ENCODE measurements at places on chromosomes 13 and 19. TPM values are rescaled to one million over a fixed set of nuclear protein-coding genes. Genes with fewer than 3 reads are reported as not detected.

ABHD8 gene
- 24.0 TPM for total RNA-seq

ZNF223 gene
- 5.8 TPM for total RNA-seq

ATXN8OS gene
- not detected for total RNA-seq

TRPC4 gene
- total RNA-seq, result 1.2 TPM

ZFP28 gene
- total RNA-seq, result 10.2 TPM

PDE4C gene
- not detected for total RNA-seq

BBC3 gene
- 13.2 TPM for total RNA-seq

GPR32 gene
- not detected for total RNA-seq

DNA sequence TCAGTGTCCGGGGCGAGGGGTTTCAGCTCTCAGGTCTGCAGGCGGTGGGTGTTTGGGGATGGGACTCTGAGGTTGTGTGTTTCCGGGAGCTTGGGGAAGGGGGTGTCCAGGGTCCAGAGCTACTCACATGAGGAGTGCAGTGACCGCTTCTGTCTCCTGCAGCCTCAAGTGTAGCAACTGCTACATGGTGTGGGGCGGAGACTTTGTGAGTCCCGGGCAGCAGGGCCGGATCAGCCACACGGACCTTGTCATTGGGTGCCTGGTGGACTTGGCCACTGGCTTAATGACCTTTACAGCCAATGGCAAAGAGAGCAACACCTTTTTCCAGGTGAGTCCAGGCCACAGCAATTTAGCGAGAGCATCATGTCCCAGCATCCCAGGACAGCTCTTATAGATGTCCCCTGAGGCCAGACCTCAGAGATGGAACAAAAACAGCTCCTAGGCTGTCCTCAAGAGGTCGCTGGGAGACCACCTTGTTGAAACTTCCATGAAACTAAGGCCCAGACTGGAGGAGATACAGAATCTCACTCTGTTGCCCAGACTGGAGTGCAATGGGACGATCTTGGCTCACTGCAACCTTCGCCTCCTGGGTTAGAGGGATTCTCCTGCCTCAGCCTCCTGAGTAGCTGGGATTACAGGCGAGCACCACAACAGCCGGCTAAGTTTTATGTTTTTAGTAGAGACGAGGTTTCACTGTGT, 44.9 kb downstream of the RYR1 start:
- DNase-seq, result no peak

DNA sequence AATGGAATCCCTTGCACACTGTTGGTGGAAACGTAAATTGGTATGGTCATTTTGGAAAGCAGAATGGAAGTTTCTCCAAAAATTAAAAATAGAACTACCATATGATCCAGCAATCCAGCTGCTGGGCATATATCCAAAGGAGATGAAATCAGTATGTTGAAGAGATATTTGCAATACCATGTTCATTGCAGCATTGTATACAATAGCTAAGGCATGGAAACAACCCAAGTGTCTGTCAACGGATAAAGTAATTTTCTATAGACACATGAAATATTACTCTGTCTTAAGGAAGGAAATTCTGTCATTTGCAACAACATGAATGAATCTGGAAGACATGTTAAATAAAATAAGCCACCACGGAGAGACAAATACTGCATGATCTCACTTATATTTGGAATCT, 124.7 kb downstream of the GPC5 start:
- DNase-seq, result no peak

DNA sequence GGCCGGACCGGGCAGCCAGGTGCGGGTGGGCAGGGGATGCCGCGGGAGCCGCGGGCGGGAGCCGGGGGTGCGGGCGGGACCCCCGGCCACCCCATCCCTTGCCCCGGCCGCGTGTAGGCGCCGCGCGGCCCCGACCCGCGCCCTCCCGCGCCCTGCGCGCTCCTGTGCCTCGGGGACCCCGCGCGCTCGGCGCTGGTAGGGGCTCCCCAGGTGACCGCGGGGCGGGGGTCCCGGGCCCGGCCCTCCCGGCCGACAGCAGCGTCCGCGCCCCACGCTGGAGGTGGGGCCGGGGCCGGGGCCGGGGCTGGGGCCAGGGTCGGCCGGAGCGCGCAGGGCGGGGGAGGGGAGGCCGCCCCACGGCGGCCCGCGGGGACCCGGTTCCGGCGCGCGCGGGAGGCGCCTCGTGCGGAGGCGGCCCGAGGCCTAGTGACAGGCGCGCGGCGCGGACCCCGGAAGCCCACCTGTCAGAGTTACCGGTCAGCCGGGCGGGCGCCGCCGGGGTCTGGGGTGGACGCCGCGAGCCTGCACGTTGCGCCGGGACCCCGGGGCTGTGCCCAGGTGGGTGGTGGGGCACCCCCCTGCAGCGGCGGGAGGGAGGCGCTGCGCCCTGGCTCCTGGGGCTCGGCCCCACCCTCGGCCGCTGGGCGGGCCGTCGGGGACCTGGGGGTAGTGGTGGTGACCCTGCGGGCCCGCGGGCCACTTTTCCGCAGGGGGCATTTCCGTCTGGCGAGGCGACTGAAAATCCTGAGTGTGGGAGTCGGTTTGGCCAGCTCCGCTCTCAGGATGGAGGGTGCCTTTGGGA, 518 bp downstream of the TFDP1 start:
- DNase-seq, result peak; percentile 9

DNA sequence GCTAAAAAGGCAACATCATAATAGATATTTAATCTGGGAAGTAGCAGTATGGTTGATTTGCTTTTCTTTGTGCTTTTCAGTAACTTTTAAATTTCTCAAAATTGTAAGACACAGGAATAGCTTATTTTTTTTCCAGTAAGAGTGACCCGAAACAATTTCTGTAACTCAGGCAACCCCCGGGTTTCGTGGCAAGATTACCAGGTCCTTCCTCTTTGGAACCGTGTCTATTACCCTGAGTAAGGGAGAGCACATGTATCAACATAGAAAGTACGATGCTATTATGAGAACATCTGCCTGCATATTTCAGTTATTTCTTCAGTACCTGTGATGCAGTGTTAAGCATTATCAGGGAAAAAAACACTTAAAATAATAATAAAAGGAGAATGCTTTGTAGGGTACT, 64.1 kb downstream of the DOCK9 start:
- no peak for DNase-seq

DNA sequence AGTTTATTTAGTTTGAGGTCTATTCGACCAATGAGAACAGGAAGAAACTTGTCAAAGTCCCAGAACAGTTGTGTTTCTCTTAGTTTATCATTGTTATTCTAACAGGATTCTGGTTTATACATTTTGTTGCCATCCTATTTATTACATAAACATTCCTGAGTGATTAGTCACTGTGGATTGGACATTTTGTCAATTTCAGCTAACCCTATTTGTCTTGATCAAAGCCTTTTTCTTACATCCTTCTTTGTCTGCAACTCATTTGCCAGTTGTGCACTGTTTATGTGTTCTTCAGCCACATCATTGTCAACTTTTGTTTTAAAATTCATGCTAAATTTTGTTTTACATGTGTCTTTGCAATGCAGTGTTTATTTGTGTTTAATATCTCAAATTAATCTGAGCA, 886.0 kb upstream of the SLC10A2 start:
- no peak for DNase-seq

DNA sequence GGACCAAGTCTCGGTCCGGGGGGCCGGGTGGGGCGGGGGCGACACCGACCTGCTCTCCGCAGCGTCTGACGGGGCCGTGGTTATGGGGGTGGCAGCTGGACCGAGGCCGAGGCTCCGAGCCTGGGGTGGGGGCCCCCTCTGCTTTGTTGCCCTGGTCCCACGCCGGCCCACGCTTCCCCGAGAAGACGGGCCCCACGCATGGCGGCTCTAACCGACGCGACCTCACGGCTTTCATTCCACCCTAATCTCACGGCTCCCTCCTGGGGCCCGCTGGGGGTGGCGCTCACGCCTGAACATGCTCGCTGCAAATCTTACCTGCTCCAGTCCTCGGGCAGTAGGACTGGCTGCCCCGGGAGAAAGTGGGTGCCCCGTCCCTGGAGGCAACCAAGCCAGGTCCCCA, 14.8 kb upstream of the MISP start:
- no peak for DNase-seq

DNA sequence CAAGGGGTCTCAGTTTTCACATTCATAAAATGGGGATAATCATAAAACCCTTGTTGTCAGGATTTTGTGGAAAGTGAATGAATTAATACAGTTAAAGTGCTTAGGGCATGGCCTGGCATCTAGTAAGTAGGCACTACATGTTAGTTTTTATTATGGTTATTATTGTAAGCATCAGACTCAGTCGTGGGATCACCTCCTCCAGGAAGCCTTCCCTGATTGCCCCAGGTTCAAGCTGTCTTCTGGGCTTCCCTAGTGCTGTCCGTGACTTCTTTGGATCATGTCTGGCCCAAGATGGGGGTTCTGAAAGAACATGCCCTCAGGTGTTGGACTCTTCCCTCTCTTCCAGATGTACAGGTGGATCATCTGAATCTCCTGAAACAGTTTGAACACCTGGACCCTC, 10.7 kb downstream of the NUCB1 start:
- DNase-seq, result no peak

DNA sequence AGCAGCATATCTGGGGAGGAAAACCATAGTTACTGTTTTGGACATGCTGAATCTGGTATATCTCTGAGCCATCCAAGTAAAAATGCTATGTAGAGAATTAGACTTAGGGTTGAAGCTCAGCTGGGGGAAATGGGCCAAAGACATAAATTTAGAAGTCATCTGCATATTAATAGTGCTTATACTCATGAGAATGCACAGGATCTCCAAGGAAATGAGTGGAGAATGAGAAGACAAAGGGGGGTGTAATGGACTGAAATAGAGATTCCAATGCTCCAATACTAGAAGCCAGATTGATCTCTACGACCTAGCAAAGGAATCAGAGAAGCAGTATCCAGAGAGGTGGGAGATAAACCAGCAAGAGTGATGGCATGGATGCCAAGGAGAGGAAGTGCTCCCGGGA, 10.3 kb upstream of the FAM124A start:
- no peak for DNase-seq

GRCh38 chr13:85582890-85583289, 216.3 kb downstream of the SLITRK6 start:
- DNase-seq, result no peak

DNA sequence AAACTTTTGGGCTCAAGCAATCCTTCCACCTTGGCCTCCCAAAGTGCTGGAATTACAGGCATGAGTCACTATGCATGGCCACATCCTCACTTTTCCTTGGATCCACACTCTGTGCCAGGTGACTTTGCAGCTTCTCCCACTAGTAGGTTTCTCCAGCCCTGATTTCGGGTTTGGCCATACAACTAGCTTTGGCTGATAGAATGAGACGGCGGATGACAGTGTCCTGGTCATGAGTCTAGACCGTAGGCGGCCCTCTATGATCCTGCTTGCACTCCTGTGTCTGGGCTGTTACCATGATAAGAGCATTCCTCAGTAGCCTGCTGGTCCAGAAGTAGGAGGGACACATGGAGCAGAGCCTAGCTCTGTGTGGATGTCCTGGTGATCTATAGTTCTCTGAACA, 112.5 kb upstream of the KL start:
- no peak for DNase-seq

- no peak for DNase-seq
Measured at GRCh38 chr13:75769141-75769905, 133.2 kb downstream of the LMO7 start.

DNA sequence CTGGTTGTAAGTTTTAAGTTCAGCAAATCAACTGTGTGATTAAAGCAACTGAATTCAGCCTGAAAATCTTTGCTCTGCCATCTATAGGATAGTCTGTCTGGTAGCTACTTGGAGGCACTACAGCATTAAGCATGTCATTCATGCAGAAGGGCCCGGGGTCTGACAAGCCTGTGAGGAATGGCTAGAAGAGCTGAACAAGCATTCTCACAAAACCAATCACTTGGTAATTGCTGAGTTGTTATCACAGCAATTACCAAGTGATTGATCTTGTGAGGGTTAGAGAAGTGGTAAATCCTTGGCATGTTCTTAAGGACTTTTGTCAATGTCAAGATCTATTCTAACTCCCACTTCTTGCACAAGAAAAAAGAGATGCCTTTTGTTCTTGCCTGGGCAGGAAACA, 356.1 kb downstream of the FGF14 start:
- DNase-seq, result no peak

GRCh38 chr19:1107661-1108261, 4.0 kb downstream of the GPX4 start:
- DNase-seq, result no peak

- no peak for DNase-seq
Measured at GRCh38 chr13:44870456-44870929, 118.8 kb downstream of the NUFIP1 start.

GRCh38 chr13:21901336-21901735, 230.5 kb downstream of the FGF9 start:
- no peak for DNase-seq

DNA sequence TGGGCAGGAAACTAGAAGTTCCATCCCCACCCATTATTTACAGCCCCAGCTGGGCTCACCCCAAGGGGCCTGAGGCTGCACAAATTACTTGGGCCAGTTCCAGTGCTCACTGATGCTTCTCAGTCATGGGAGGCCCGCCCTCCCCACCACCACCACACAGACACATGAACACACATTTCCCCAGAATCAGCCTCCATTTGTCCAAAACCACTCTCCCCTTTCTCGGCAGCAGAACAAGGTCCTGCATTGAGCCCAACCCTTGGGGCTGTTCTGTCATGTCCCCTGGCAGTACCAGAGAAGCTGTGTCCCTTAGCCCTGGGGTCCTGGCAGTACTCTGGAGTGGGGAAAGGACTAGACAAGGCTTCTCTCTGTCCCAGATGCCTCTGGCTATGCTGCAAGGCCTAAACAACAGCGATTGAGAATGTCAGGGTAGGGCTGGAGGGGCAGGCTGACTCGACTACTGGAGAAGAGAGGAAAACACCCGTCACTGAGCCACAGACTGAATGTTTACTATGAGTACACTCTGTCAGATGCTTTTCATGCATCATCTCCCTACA, 21.8 kb downstream of the SAMD4B start:
- no peak for DNase-seq

DNA sequence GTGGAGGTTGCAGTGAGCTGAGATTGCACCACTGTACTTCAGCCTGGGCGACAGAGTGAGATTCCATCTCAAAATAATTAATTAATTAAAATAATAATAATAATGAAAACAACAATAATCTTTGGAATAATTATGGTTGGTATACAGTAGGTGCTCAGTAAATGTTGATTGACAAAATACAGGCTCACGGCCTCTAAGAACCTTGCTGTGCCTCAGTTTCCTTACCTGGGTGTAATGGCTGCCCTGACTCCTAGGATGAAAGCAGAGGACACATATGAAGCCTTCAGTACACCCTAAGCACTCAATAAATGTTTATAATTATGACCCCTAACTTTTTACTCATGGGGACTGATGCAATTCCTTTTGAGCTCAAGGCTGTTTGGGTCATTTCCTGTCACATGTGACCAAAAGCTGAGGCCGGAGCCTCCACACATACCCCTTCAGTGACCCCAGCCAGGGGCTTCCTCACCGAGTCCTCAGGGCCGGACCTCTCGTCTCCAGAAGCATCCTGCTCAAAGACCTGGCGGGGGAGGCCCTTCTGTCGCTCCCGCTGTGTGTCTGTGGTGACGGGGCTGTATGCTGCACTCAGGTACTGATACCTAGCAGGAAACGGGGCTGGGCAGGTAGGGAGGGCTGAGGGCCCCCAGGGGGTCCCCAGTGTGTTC, 10.5 kb downstream of the DOCK6 start:
- DNase-seq, result no peak

GRCh38 chr13:113211774-113212173, 2.4 kb downstream of the CUL4A start:
- no peak for DNase-seq

- peak; percentile 41 for DNase-seq
Measured at GRCh38 chr19:3061182-3062161, 823 bp downstream of the TLE5 start.

- DNase-seq, result no peak
Measured at GRCh38 chr19:51440846-51441409, 17.3 kb downstream of the SIGLEC8 start.

- DNase-seq, result peak; percentile 3
Measured at GRCh38 chr13:101773062-101773461, 320.6 kb downstream of the ITGBL1 start.

- DNase-seq, result peak; percentile 24
Measured at GRCh38 chr13:20160306-20161274, at the start of gene GJA3. Gene GJA3, minus strand, starts transcription at chr13:20161052. Its CDS starts 17,764 bp downstream, at chr13:20143288.

All from myocyte (in vitro differentiated cells).